ENCODE measurements at places on chromosomes 5 and 9.

DNA sequence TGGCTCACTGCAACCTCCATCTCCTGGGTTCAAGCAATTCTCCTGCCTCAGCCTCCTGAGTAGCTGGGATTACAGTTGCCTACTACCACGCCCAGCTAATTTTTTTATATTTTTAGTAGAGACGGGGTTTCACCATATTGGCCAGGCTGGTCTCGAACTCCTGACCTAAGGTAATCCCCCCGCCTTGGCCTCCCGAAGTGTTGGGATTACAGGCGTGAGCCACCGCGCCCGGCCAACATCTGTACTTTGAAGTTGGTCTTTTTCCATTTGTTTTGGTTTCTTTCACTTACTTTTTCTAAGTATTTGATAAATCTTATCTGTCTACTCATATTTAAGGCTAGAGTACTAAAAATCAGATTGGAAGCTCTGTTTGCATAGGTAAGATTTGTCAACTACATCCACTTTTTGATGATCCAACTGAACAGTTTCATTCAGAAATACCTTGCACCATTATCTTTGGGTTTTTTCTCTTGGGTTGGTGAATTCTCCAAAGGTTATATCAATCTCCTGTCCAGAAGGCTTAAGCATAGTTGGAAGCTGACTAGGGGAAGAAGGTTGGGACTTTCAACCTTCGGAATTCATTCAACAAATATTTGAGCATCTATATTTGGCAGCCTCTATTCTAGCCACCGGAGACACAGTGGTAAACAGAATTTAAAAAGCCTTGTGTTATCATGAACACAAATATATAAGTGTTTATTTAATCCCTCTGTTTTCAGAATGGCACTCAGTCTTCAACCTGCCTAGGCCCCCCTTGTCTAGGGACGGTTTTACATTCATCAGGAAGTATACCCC lies 489.1 kb downstream of the RAB3C start:
- no peak for DNase-seq

GRCh38 chr5:76406014-76406413 lies 2.9 kb downstream of the IQGAP2 start:
- DNase-seq, result no peak

DNA sequence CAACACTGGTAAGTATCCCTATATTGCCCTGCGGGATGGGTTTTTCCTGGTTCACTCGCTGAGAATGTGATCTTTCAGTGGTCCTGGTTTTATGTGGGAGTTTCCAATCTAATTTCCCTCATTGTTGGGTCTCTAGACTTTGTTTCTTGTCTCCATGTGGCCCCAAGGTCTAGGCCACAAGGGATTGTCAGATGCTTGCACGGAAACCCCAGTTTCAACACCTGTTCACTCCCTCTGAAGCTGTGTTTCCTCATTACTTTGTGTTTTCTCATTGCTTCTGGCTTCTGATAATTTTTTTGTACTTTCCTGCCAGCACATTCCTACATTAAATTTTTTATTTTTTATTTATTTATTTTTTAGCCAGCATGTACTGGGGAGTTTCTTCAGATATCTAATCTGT lies 191.5 kb downstream of the TTLL11 start:
- no peak for DNase-seq

DNA sequence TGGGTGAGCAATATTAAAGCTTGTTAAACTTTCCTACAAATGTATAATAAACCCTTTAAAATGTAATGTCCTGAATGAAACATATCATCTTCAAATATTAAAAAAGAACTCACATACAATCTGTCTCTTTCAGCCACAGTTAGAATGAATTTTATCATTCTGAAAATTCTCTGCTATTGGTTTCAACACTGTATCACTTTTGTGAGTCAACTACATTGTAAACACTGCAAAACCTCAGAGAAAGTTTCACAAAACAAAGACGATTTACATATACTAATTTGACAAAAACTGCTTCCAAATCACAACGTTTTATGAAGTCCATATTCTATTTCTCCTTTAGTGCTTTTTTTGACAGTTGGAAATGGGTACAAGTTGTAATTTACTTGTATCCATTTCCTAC lies 1032.0 kb upstream of the DMAC1 start:
- DNase-seq, result no peak

DNA sequence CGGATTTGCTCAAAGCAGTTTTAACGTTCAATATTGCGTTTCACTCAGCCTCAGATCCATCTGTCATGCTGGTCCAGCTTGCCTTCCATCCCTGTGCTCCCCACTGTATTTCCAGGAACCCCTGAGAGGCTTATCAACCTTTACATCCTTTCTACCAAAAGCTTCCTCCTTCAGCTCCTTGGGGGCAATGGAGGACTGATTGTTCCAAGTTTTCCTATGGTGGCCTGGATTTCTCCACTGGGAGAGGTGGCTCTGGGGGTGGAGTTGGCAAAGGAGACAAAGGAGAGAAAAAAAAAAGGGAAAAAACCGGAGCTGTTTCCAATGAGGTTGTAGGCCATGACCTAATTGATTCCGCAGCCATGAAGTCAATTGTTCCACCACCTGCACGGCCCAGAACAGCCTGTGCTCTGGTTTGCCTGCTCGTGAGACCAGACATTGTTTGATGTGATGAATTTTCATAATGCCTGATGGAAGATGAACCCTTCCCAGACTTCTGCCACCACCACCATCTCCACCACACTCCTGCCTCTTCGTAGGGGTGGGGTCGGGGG lies 54.1 kb downstream of the ABLIM3 start:
- DNase-seq, result no peak

GRCh38 chr9:137007816-137008270 lies 11.5 kb upstream of the CLIC3 start:
- DNase-seq, result no peak

DNA sequence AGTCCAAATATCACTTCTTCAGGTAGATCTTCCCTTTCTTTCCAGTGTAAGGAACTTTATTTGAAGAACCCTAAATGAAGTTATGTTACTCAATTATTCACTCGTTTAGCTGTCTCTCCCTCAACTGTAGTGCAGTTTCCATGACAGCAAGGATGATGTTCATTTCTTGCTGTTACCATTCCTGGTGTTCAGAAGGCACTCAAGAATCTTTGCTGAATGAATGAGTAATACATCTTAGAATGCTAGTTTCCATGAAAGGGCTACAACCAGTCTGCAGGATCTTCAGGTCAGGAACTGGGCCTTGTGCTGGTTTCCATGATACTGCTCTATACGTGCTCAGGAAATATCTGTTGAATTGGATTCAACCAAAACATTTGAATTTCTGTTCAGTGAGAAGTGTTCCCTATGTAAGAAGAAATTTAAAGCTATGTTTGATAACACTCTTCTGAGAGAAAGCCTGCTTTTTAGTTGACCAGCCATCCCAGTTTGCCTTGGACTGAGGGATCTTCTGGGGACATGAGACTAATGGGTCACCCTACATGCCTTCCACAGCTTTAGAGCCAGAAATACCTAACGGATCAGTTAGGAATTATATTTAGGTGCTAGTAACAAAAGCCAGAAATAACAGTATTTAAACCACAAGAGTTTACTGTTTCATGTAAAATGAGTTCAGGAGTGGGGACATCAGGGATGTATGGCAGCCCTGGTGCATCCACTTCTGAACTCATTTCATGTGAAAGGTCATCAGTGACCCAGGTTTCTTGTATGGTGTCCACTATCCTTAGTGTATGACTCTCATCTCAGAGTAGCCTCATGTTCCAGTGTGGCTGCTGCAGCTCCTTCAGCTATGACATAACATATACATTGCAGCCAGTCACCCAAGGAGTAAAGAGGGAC lies 500.1 kb upstream of the SGCD start:
- no peak for DNase-seq

DNA sequence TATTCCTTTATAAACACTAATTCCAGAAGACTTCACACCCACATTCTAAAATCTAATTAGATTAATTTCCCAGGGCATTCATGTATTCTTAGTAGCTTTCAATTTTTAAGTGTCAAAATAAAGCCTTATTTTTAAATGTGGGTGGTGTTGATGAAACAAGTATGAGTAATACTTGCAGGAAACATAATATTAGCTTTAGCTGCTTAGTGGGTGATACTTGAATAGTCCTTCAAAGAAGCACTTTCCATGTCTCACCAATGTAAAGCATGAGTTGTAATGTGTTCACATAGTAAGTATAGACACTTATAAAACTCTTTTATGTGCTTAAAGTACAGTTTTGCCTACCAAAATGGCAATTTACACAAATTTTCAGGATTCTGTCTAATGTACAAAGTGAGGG lies 6.9 kb downstream of the FNBP1 start:
- no peak for DNase-seq

DNA sequence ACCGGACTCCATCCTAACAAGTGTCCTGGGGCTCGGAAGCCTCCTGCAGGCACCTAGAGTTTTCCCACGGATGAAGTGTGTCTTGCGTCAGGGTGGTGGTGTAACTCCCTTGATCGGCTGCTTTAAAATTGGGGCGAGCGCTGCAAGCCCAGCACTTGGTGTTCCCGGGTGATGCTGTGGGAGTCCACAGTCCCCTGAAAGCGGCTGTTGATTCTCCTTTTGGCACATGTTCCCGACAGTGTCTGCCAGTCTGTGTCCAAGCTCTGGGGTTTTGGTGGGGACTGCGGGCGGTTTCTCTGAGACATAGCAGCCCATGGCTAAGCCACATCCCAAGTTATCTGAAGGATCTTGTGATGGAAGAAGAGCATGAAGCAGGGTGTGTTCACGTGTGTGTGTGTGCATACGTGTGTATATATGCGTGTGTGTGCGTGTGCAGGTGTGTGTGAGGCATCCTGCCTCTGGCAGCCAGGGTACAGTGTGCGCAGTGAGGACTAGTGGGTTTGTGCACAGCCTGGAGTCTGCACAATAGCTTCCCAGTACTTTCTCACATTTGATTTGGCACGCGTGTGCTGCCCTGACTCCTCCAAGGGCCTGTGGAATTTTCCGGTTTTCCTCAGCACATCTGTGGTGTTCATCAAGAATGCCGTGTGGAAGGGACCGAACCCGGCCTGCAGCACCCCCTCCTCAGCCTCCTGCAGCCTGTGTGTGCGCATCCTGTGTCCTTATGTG lies 16.9 kb downstream of the SLC25A48 start:
- no peak for DNase-seq

GRCh38 chr9:102728946-102729345 lies 266.2 kb upstream of the CYLC2 start:
- DNase-seq, result no peak

GRCh38 chr9:15743512-15743911 lies 190.7 kb downstream of the CCDC171 start:
- DNase-seq, result no peak

DNA sequence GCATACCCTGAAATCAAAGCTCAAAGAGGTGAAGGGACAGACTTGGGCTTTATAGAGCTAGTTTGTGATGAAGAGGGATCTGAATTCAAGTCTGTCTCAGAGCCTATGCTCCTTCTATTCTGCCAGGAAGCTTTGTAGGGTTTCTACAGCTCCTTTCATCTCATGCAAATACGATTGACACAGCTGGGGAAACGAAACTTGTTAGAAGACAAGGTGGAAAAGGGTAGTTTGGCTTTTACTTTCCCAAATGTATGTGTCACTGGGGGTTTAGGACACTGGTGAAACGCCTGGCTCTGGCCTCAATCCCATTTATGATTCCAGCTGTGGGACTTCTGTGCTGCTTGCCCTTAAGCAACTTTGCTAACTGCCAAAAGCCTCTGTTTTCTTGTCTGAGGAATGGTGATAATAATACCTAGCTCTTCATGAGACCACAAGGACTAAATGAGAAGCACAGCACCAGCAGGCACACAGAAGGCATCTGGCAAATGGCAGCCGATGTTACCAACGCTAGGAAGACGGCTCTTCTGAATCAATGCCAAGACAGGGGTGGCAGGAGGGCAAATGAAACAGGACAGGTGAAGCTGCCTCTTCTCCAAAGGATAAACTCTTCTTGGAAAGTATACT lies 70.3 kb upstream of the EQTN start:
- no peak for DNase-seq

DNA sequence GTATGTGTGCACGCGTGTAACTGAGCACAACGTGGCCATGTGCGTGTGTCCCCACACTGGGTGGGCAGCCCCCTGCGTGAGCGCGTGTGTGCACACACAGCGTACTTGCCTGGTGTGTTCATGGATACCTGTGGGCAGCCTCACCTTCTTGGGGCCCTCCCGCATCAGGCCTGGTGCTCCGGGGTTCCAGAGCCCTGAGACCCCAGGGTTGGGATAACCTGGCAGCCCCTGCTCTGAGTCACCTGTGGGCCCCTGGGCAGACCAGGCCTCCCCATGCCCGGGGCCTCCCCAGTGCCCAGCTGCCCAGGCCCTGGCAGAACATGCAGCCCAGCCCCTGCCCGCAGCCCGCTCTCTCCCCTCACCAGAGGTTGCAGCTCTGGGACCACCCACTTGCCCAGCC lies 25.2 kb downstream of the LHX3 start:
- DNase-seq, result no peak

DNA sequence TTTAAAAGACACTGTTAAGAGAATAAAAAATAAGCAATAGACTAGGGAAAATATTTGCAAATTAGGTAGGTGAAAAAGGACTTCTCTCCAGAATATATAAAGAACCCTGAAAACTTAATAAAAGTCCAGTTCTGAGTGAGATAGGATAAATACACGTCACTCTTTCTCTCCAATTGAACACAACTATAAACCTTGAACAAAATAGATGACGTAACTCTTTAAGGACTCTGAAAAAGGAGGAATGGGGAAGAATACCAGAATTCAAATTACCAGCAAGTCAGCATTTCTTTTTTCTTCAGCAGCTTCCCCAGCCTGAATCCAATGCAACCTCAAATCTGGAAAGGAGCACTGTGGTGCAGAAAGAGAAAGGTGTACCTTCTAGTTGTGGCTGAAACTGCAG lies 6.8 kb upstream of the WDR41 start:
- no peak for DNase-seq

- no peak for DNase-seq
These were observed 234.1 kb downstream of the FBXL7 start for GRCh38 chr5:15734058-15734457.

- DNase-seq, result no peak
These were observed 22.8 kb upstream of the FUBP3 start for GRCh38 chr9:130556396-130557076.

DNA sequence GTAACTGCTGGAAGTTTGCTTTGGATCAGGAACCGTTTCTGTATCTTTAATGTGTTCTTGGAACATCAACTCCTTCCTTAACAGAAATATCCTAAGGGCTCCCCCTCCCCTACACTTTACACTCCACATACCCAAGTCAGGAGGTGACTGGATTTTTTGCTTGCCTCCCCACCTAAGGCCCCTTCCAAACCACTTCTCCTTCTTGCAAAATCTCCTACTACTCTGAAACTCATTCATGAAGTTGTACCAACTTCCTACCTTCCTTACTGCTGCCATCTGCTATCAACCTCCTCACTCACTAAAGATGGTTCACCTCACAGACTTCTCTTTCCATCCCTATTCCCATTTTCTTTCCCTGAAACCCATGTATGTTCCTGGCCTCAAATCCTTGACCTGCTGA lies 16.1 kb downstream of the TXN start:
- DNase-seq, result no peak

DNA sequence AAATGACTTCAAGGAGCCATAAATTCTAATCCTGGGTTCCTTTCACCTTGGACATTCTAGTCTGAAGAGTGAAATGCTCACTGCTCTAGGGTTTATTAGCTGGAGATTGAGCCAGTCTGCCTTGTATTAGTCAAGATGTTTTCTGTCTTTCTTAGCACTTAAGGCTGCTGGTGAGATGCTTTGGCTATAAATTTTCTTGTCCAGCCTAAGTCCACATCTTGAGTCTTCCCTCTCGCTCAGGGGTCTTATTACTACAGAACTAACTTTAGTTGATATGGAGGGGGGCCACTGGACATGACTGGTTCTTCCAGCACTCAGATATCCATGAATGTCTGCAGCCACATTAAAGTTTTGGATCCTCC lies 316.4 kb downstream of the ARHGAP26 start:
- DNase-seq, result no peak

All from AG09309 (cell line).